NCI-H146 (cell line): ENCODE measurements at places on chromosomes 1 and 21.

DNA sequence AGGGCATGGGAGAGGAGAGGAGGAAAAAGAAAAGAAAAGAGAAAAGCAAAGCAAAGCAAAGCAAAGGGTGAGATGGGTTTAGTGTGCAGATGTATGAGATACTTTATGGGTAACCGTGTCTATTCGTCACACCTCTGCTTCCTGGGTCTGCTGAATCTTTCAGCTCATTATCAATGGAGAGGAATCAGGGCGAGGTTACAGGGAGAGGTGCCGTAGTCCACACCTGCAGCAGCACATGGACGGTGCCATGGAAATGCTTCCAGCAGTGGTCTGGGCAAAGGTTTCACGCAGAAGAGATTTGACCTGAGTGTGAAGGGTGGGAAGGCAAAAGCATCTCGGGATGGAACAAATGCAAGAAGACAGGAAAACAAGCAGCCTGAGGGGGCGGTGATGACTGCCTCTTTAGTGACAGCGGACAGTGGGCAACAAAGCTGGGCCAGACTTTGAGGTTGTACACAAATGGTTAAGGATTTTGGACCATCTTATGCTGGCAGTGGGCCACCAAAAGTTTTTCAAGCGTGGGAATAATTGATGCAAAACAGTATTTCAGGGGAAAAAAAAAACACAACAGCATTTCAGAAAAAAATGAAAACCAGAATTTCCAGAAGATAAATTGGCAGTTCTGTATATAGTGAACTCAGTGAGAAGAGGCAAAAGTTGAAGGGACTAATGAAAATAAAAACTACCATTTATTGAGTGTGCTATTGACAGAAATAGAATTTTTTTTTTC, 19.5 kb upstream of the SRP9 start:
- DNase-seq: no peak

GRCh38 chr1:90273241-90273774, 278.4 kb downstream of the ZNF326 start:
- DNase-seq: no peak

DNA sequence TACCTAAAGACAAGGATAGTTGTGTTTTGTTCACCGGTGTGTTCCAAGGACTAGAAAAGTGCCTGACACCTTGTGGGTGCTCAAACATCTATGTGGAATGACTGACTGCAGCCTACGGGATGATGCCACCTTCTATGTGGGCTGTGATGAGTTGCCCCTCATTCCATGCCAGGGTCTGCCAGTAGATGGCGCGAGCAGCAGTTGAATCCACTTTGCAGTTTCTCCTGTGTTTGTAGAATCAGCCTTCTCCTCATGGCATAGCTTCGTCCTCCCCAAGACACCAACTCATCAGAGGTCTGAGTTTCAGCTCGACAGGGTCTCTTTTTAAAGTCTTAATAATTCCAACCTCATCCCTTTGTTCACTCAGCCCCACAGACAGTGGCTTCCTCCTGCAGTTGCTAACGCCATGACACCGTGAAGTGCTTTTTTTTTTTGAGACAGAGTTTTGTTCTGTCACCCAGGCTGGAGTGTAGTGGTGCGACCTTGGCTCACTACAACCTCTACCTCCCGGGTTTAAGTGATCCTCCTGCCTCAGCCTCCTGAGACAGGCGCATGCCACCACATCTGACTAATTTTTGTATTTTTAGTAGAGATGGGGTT, 133.7 kb downstream of the CAPN8 start:
- DNase-seq: peak; percentile 47

DNA sequence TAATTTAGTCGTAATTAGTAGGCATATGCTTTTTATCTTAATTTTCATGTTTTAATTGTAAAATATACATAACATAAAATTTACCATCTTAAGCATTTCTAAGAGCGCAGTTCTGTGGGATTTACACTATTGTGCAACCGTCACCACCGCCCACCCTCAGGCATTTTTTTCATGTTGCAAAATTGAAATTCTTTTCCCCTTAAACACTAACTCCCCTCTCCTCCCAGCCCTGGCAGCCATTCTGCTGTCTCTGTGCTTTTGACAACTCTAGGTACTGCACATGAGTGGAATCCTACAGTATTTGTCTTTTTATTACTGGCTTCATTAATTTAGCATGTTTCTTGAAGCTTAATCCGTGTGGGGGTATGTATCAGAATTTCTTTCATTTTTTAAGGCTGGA, 7.8 kb downstream of the PIK3CD start:
- no peak for DNase-seq

DNA sequence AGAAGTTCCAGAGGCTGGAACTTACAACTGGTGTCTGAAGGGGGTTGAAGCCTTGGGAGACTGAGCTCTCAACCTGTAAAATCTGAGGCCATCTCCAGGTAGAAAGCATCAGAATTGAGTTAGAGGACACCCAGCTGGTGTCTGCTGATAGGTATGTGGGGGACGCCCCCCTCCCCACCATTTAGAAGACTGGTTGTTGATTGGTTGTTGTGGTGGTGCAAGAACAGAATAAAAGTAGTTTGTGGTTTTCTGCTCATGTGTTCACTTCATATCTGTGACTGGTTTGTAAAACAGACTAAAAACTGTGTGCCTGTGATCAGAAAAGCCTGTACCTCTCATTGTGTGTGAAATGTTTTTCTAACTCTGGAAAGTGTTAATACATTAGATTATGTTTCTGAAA, 33.2 kb upstream of the PDE4B start:
- no peak for DNase-seq

DNA sequence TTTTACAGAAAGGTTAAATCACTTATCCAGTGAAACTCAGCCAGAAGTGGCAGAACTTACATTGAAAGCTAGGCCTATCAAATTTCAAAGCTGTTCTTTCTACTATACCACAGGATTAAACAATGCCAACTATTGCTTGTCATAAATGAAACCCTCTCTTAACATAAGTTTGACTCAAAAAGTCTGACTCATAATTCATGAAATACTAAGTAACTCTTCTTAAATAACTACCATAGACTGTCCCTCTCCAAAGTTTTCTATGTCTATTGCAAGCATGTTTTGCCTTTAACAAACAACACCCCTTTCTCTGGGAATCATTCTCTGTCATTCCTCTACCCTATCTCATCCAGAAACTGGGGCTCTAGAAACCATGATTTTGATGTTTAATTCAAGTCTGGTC, 109.5 kb upstream of the UBE2U start:
- no peak for DNase-seq

GRCh38 chr1:66154394-66154793, 361.7 kb downstream of the PDE4B start:
- no peak for DNase-seq
